AG20443 (cell line): ENCODE measurements at places on chromosomes 3 and 15.

DNA sequence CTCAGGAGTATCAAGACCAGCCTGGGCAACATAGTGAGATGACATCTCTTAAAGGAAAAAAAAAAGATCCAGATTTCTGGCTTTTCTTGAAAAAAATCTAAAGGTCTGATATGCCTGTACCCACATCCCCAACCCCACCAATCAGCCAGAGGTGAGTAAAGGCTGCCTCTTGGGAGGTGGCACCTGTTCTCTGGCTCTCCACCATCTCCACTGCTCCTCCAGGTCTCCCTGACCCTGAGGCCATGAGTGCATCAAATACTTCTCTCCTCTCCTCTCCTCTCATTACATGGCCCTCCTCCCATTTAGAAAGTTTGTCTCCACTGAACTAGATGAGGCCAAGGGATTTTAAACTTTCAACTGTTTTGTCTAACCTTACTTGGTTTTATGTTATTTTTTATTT lies 5.2 kb downstream of the SIAH2 start:
- no peak for DNase-seq

- DNase-seq, result peak; percentile 32
Measured at GRCh38 chr3:141561426-141562034, 74.7 kb downstream of the RASA2 start.

DNA sequence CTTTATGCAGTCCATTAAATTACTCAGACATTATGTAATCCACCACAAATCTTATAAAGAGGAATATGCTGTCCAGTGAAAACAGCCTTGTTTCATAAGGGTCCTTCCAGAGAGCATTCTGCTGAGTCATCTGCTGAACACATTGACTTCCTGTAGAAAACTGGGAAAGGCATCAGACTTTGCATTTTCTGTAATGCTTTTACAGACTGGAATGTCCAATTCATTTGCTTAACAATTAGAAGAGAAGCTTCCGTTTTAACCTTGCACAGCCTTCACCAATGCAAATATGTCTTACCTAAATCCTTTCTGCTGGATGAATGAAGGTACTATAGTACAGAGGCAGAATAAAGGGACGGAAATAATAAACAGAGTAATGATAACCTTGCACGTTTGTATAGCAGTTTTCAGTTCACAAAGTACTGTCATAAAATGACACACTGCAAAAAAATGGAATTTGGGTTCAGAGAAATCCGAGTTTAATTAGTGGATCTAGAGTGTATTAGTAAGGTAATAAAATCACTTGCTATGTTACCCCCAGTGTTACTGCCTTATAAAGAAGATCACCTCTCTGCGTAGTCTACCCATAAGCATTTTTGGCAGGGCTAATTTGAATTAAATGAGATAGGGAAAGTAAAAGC lies 301.5 kb downstream of the PYDC2 start:
- peak; percentile 37 for DNase-seq

- peak; percentile 24 for DNase-seq
Measured at GRCh38 chr3:59115364-59116232, 65.8 kb upstream of the CFAP20DC start.

- peak; percentile 78 for DNase-seq
Measured at GRCh38 chr15:33008284-33008995, 186.1 kb downstream of the FMN1 start.
